ENCODE measurements at places on chromosomes 5 and 9.

GRCh38 chr9:129554649-129555048, 66.3 kb downstream of the C9orf50 start:
- DNase-seq: no peak

DNA sequence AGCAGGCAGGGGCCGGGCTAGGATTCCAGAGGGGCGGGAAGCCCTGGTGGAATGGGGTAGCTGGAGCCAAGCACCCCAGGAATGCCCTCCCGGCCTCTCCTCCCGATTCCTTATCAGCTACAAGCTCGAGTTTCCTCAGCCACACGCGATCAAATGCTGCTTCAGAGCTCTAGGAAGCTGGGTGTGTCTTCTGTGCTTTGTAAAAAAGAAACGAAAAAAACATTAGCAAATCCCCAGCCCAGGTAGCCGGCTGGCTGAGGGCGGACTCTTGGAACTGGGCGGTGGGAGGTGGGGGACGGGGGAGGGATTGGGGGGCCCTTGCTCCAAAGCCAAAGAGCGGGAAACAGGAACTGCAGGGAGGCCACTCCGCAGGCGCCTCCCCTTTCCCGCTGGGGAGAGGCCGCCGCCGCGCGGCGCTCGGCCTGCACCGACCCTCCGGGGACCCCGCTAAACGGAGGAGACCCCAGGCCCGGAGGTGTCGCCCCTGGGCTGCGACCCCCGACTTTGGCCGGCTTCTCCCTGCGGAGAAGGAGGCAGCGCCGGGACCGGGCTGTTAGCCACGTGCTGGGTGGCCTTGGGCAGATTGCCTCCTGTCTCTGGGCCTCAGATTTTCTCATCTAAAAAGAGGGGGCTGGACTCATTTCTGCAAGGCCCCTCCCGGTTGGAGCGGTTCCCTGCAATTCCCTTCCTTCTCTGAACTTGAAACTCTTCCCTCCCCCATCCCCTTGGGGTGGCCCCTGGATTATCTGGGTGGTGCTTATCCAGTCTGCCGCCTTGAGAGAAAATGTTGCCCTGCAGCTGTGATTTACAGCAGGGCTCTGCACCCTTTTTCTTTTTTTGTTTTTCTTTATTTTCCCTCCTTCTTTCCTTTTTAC, 40.9 kb upstream of the FABP6 start:
- no peak for DNase-seq

GRCh38 chr9:108643731-108644510, 211.9 kb downstream of the ACTL7B start:
- DNase-seq: no peak

DNA sequence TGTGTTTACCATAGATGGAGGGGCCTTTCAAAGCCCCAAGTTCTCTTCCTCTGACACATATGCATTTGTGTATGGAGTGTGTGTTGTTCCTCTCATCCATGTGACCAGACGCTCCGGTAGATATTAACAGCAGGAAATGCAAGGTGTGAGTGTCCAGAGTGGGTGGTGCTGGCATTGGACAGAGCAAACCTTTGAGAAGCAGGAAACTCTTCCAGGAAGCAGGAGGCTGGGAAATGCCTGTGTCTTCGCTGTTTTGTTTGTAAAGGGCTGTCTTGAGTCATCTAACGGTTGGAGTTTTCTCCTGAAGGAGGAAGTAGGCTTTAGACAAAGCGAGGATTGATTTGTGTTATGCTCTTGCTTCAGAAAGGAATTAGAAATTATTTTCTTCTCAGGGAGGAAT, 370.9 kb downstream of the PLK2 start:
- DNase-seq: no peak

GRCh38 chr5:128645581-128645980, 107.5 kb upstream of the FBN2 start:
- DNase-seq: no peak

DNA sequence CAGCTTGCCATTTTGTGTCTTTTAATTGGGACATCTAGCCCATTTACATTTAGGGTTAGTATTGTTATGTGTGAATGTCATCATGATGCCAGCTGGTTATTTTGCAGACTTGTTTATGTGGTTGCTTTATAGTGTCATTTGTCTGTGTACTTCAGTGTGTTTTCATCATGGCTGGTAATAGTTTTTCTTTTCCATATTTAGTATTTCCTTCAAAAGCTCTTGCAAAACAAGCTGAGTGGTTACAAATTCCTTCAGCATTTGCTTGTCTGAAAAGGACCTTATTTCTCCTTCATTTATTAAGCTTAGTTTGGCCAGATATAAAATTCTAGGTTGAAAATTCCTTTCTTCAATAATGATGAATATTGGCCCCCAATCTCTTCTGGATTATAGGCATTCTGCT, 28.5 kb upstream of the TNFSF15 start:
- DNase-seq: no peak

GRCh38 chr5:168681556-168682183, 102.5 kb upstream of the PANK3 start:
- DNase-seq: no peak

DNA sequence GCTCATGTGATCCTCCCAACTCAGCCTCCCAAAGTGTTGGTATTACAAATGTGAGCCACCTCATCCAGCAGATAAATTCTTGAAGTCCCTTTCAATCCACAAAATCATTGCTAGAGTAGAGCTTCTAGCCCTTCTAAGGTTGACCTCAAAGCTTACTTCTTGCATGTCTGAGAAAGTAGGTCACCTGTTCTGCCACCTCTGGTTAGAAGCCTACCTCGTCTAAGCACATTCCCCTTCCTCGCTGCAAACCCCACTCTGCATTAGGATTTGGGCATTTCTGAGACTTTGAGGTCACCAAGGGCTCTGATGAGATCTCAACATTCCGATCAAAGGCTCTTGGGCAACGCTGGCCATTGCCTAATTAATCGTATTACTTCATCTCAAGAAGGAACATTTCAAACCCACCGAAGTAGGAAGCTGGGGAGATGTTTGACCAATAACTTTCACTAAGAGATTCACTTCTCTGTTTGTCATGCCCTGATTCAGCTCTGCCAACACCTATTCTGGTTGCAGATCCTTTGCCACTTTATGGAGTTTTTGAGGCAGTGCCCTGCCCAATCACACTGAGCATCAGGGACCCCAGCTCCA, 8.6 kb downstream of the ADAM19 start:
- DNase-seq: no peak

GRCh38 chr5:73799401-73799972, 173.5 kb downstream of the ARHGEF28 start:
- DNase-seq: no peak

GRCh38 chr5:77662635-77663034, 24.1 kb upstream of the OTP start:
- DNase-seq: no peak

GRCh38 chr5:179306191-179307012, 38.9 kb downstream of the ADAMTS2 start:
- no peak for DNase-seq

DNA sequence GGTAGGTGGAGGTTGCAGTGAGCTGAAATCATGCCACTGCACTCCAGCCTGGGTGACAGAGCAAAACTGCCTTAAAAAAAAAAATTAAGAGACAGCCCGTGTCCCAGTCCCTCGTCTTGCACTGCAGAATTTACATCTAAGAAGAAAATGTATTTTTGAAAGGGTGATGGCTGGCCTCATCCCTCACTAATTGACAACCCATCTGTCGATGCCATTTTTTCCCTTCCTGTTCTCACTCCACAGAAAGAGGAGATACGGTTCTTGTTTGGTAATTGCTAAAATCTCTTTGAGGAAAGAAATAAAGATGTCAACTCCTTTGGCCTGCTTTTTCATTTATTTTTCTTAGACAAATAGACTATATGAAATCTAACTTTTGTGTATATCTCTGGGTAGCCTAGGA, 2.4 kb upstream of the LSM11 start:
- DNase-seq: no peak

DNA sequence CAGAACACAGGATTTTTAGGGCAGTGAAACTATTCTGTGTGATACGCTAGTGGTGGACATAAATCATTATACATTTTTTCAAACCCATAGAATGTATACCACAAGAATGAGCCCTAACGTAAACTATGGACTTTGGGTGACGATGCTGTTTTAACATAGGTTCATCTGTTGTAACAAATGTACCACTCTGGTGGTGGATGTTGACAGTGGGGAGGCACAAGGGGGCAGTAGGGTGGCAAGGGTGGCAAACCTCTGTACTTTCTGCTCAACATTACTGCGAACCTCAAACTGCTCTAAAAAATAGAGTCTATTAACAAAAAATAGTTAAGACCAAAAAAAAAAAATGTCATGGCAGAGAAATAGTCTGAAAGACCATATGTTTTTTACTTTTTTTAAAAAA, 9.1 kb upstream of the MVB12B start:
- DNase-seq: peak; percentile 37

DNA sequence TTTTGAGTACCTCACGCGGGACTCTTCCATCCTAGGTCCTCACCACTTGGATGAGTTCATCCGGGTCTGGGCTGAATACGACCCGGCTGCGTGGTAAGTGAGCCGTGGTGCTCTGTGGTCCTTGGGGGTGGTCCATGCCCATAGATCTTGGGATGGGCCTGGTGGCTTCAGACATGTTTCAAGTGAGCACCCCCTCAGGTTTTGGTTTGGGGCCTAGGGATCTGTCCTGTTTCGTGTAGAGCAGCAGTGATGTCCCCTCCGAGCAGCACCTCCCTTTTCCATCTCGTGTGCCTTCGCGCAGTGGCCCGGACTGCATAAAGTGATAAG, 218.9 kb downstream of the CACNA1B start:
- no peak for DNase-seq

DNA sequence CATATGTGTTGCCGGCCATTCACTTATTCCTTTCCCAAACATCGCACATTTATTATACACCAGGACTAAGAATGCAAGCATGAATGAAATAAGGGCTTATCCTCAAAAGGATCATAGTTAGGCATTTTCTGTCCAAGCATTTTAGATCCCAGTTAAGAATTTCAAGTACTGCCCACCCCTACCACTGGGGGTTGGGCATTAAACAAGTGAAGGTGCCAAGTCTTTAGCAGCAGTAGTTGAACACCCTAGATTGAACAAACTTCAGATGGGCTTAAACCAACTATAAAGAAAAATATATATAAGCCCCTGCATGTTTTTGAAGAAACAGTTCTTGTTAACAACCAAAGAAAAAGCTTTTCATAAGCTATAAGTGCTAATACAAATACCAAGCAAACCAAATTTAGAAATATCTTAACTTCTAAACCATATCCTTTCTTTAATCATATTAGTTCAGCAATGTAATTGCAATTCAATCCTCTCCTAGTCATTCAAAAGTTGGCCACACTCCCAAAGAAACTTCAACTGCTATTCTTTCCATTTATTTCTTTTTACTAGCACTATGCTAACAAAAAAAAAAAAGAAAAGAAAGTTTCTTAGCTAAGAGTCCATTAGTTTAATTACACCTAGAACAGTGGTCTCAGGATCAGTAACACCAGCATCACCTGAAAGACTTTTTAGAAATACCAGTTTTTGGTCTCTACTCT, 149.8 kb downstream of the MLLT3 start:
- DNase-seq: no peak

DNA sequence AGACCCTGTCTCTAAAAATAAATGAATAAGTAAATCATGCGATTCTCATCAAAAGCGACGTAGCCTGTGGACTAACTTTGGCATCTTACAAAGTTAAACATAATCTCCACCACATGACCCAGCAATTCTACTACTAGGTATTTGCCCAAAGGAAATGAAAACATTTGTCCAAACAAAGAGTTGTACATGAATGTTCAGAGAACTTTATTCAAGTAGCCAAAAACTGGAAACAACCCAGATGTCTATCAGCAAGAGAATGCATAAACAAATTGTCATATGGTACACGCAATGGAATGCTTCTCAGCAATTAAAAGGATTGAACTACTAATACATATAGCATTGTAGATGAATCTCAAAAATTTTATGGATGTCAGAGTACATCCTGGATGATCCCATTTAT, 82.6 kb downstream of the ADRB2 start:
- no peak for DNase-seq

DNA sequence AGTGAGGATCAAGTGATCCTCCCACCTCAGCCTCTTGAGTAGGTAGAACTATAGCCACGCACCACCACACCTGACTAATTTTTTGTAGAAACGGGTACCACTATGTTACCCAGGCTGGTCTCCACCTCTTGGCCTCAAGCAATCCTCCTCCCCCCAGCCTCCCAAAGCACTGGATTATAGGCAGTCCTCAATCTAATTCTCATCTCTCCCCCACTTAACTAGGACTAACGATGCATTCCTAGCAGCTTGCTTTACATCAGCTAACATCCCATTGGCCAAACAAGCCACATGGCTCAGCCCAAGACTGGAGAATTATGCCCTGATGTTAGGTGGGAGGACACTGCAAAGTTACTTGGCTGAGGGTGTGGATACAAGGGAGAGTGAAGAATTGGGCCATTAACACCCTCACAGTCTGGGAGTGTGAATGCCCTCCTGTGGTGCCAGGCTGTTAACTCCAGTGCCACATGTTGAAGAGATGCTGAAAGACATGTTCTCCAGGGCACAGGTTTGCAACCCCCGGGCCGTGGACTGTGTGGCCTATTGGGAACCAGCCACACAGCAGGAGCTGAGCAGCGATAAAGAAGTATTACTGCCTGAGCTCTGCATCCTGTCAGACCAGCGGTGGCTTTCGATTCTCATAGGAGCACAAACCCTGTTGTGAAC, 5.3 kb upstream of the ZNF367 start:
- DNase-seq: no peak

DNA sequence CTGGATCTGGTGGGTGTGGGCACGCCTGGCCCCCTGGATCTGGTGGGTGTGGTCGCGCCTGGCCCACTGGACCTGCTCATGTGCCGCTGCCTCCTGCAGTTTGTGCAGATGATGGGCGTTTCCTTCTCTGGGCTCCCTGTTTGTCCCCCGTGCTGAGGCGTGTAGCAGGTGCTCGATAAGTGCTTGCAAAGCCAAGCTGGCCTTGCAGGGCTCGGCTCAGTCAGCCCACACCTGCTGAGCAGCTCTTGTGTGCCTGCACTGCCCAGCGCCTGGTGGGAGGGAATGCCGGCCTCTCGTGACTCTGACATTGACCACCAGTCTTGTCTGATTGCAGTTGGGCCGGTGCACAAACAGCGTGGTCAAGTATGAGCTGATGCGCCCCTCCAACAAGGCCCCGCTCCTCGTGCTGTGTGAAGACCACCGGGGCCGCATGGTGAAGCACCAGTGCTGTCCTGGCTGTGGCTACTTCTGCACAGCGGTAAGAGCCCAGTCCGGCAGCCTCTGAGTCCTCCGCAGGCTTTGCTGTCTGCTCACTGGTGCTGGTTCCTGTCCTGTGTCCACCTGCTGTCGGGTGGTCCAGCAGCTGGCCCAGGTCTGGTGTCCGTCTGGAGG, 102.7 kb upstream of the CACNA1B start:
- no peak for DNase-seq

DNA sequence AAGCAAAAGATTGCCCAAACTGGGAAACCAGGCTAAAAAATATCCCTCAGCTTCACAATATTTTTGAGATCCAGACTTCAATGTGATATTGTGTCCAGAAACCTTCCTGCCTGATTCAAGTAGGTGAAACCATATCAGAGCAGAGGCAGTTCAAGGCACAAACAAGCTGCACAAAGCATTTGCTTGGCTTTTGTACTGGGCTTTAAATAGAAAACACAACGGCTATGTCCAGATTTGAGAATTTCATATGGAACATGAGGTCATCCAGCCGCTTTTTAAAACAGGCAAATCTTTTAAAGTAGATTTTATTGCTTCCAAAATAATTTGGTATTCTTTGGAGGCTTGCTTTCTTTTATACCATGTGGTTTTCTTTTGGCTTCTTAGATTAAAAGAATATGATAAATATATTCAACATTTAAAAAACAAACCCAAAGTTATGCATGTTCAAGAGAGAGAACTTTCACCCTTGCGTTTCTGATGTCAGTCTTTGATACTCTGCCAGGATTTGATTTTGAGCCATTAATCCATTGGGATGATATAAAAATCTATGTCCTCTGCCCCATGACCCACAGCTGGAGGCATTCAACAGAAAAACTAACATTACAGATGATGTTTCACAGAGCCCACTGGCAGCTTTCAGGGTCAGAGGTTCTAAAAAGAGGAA, 29.0 kb upstream of the CCDC112 start:
- no peak for DNase-seq

Data from Jurkat, Clone E6-1 (cell line).